ENCODE measurements at places on chromosomes 1 and 21.

DNA sequence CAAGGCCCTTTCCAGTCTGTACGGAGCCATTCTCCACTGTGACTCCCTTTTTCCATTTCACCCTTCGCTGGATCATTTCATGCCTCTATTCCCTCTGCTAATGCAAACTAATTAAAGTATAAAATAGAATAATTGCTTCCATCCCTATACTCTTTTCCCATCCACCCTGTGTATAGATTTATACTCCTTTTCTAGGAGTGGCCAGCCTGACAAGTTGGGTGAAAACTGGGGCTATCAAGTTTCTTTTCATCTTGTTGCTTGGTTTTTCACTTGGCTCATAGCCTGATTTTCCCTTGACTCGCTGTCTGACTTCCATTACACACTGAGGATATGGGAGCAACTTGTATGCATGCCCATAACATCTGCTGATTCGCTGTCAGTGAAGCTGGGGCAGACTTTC is 107.0 kb downstream of the PLXNA2 start:
- no peaks in the 10 kb centered on the region for H3K27me3 ChIP-seq
- H3K4me3 ChIP-seq: no peak overlapping the region
- DNase-seq: peak; percentile 50
- H3K36me3 ChIP-seq: no peaks in the 10 kb centered on the region
- H3K4me1 ChIP-seq: peaks cover 13% of the 10 kb centered on the region

GRCh38 chr1:39663559-39663958 is 8.3 kb downstream of the NT5C1A start:
- no peaks in the 10 kb centered on the region for H3K4me1 ChIP-seq
- no peaks in the 10 kb centered on the region for H3K36me3 ChIP-seq
- no peak overlapping the region for H3K4me3 ChIP-seq
- H3K27ac ChIP-seq: no peak overlapping the region
- H3K27me3 ChIP-seq: peaks cover 12% of the 10 kb centered on the region
- no peak for DNase-seq

DNA sequence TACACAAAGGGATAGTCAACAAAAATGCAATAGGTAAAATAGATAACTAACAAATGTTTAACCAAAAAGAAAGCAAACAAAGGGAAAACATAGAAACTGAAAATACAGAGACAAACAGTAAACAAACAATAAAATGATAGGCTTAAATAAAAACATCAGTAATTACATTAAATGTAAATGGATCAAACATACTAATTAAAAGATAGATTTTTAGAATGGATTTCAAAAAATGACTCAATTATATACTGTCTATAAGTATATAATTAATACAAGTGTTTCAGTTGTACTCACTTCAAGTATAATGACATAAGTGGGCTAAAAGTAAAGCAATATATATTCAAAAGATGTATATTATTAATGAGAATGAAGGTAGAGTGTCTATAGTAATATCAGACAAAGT is 101.1 kb downstream of the MRPS6 start:
- H3K4me1 ChIP-seq: no peaks in the 10 kb centered on the region
- no peaks in the 10 kb centered on the region for H3K27me3 ChIP-seq
- H3K36me3 ChIP-seq: no peaks in the 10 kb centered on the region

GRCh38 chr1:225866061-225866837 is 15.9 kb downstream of the TMEM63A start:
- H3K36me3 ChIP-seq: no peaks in the 10 kb centered on the region
- H3K27me3 ChIP-seq: no peaks in the 10 kb centered on the region
- DNase-seq: peak; percentile 52
- no peak overlapping the region for H3K4me3 ChIP-seq

Data from GM23248 (cell line).